NCI-H1694 (cell line): ENCODE measurements at places on chromosomes 4 and X.

GRCh38 chr4:74548561-74548960 is 103.6 kb downstream of the AREG start:
- no peak for DNase-seq

DNA sequence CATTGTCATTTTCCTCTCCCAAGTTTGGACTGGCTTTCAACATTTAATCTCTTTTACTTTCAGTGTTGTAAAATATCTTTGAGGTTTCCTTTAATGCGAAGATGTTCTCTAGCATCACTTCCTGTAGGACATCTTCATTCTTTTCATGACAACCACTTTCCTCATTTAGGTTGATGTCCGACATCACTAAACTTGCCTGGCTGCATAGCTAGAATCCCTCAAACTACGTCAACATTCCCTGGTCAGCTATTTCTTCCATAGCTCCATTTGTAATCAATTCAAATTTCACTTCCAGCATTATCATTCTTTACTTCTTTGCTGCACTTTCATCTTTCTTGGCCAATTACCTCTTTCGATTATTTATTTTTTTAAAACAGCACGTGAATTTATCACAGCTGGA is 198.6 kb upstream of the EMCN start:
- DNase-seq: no peak

DNA sequence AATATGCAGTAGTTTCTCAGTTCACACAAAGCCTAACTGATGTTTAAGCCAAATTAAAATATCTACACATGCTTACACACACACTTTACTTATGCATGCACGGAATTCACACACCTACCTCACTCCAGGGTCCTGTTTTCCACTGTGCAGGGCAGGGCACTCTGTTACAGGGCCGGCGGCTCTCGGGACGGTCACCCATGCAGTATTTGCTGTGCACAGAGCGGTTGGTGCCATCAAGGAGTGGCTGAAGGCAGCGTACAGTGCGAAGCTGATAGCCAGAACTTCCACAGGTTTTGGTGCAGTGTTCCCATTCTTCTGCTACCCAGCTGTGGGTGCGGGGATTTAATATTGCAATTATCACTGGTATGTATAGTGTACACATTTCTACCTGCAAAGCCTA is 258.9 kb downstream of the NPFFR2 start:
- no peak for DNase-seq

DNA sequence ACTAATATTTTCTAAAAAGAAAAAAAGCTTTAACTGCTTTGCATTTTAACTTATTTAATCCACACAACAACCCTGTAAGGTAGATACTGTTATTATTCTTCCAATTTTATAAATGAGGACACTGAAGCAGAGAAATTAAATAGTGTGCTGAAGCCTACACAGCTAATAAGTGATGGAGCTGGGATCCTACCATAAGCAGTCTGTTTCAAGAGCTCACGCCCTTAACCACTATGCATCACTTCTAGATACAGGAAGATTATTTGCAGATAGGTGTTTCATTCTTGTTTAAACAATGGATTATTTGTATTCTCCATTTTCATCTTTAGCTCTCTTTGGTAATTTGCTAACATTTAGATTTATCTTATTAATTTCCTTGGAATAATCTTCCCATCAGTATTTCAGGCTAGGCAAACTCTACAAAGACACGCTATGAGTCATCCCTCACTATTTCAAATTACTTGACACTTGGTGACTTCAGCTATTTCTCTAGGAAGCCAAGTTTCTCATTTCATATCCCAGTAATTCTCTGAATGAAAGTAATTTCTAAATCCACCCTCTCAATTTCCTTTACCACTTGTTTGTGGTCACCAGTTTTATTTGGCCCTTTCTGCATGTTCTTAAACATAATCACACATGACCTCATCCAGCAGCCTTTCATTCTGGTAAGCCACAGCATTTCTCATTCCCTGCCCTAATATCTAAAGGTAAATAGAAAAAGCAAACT is 67.3 kb downstream of the ASB9 start:
- no peak for DNase-seq
